ENCODE measurements at places on chromosomes 1 and 21. TPM values are rescaled to one million over a fixed set of nuclear protein-coding genes. Genes with fewer than 3 reads are reported as not detected.

DNA sequence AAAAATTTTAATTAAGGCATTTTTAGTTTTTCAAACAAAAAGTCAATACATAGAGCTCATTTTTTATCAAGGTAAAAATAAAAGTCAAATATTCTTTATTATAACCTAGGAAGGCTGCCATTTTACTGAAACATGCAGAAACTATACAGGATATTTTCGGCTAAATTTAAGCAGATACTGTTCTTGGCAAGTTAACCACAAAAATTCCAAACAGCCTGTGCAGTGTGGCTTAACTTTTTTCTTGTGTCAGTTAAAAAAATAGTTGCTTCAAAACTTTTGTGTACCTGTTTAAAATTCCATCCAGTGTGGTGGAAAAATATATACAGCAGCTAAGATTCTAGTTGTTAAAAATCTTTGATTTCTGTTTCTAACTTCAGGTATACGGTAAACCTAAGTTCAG lies 135.0 kb downstream of the ATP5PO start:
- DNase-seq, result no peak
- no peaks in the 10 kb centered on the region for H3K36me3 ChIP-seq
- no peak overlapping the region for H3K27ac ChIP-seq
- H3K4me3 ChIP-seq, result no peak overlapping the region
- H3K4me1 ChIP-seq, result no peaks in the 10 kb centered on the region

GRCh38 chr1:95778217-95778616 lies 544.2 kb downstream of the RWDD3 start:
- no peak for DNase-seq
- no peaks in the 10 kb centered on the region for H3K36me3 ChIP-seq
- no peaks in the 10 kb centered on the region for H3K27me3 ChIP-seq
- no peaks in the 10 kb centered on the region for H3K4me1 ChIP-seq
- H3K27ac ChIP-seq, result no peak overlapping the region

ZNF648 gene
- 3.2 TPM for total RNA-seq

TSTD1 gene
- total RNA-seq, result 109 TPM

DNA sequence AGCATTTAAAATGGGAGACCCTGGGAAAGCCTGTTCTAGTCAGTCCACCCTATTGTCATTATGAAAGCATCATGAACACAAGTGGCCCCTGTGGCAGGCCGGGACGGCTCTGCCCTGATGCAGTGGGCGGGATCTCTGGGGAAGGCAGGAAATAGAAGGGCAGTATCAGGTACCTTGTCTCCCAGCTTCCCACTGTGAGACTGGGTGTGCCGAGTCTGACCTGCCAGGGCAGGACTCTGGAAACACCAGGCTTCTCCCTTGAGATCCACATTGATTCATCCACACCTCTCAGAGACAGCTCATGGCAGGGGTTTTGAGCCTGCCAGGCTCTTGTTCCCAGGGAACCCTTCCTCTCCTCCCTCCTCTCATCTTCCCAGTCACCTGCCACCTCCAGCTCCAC lies 24.5 kb upstream of the GNPAT start:
- no peak overlapping the region for H3K4me3 ChIP-seq
- H3K4me1 ChIP-seq, result no peaks in the 10 kb centered on the region
- H3K27ac ChIP-seq, result no peak overlapping the region
- H3K36me3 ChIP-seq, result no peaks in the 10 kb centered on the region
- no peak for DNase-seq

NPHS2 gene
- not detected for total RNA-seq

DNA sequence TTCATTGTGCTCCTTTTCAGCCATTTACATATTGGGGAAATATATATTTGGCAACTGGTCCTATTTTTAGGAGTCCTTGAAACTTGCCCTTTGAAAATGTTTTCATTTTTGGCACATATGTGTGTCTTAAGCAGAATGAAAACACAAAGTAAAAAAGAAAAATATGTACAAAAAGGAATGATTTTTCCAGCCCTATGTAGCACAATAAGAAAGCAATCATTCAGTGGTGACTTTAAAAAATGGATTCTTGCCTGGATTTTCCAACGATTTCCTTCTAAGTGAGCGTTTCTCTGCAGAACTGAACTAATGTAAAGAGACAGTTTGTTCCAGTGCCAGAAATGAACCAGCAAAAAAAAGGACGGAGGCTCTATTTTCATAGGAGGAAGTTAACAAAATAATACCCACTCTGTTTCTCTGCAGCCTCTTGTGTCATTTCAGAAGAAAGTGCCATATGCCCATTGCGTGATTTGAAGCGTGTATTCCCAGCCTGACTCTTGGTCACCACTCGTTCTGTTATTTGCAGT lies 340.1 kb downstream of the SETD4 start:
- H3K27me3 ChIP-seq, result no peaks in the 10 kb centered on the region
- H3K36me3 ChIP-seq, result no peaks in the 10 kb centered on the region
- H3K4me1 ChIP-seq, result no peaks in the 10 kb centered on the region

UBL4B gene
- 0.29 TPM for total RNA-seq

- no peaks in the 10 kb centered on the region for H3K36me3 ChIP-seq
- H3K4me1 ChIP-seq, result no peaks in the 10 kb centered on the region
- DNase-seq, result no peak
- H3K27ac ChIP-seq, result no peak overlapping the region
- H3K27me3 ChIP-seq, result peaks cover 2% of the 10 kb centered on the region
Measured at GRCh38 chr1:90122654-90123340, 127.9 kb downstream of the ZNF326 start.

- no peak for DNase-seq
- H3K36me3 ChIP-seq, result no peaks in the 10 kb centered on the region
- no peaks in the 10 kb centered on the region for H3K4me1 ChIP-seq
- H3K4me3 ChIP-seq, result no peak overlapping the region
- H3K27me3 ChIP-seq, result no peaks in the 10 kb centered on the region
- H3K27ac ChIP-seq, result no peak overlapping the region
Measured at GRCh38 chr1:115495625-115496024, 146.1 kb upstream of the VANGL1 start.

DNA sequence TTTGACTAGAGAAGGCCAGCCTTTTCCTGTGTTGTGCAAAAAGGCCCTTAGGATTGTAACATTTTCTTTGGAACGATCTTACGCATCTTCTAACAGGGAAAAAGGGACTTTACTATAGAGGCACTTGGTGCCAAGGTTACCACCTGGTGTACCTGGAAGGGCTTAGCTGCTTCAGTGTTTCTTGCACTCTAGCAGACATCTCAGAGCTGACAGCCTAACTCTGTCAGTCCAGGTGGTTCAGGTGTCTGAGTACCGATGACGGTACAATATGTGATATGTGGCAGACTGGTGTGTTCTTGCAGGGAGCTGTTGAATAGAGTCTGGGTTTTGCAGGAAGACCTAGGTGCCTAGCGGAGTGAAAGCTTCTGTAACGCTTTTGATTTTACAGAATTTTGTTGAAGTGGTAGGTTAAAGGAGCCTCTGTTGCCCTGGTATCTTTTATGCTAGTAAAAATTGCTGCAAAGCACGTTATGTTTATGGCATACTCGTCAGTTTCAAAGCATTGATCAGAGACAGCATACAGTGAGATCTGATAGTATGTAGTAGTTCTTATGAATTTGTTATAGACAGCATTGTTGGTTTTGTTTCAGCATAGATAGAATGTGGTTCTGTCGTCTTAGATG lies 1.4 kb downstream of the MAGI3 start:
- no peaks in the 10 kb centered on the region for H3K36me3 ChIP-seq

GRCh38 chr1:209705033-209705598 lies 470 bp downstream of the HSD11B1 start:
- peak overlapping the region; percentile 80 for H3K27ac ChIP-seq
- no peaks in the 10 kb centered on the region for H3K4me1 ChIP-seq
- H3K4me3 ChIP-seq, result no peak overlapping the region
- no peaks in the 10 kb centered on the region for H3K36me3 ChIP-seq
- H3K27me3 ChIP-seq, result no peaks in the 10 kb centered on the region
- no peak for DNase-seq

Measured in breast epithelium (tissue), 4 donors.